Muscle of leg (tissue), 16 donors: ENCODE measurements at places on chromosomes 4 and X. TPM values are rescaled to one million over a fixed set of nuclear protein-coding genes. Genes with fewer than 3 reads are reported as not detected.

The FDCSP gene
- polyA plus RNA-seq, result not detected

The AR gene
- polyA plus RNA-seq, result 6.1 TPM

The RNF212 gene
- 4.2 TPM for polyA plus RNA-seq

The HSFX3 gene
- polyA plus RNA-seq, result 1.1 TPM

The MAML3 gene
- polyA plus RNA-seq, result 5.0 TPM

The CWH43 gene
- polyA plus RNA-seq, result not detected

The WWC2 gene
- 19.6 TPM for polyA plus RNA-seq

The P2RY4 gene
- polyA plus RNA-seq, result 0.10 TPM

The TLR3 gene
- 1.4 TPM for polyA plus RNA-seq

The GABRE gene
- polyA plus RNA-seq, result 49.2 TPM

The DGKQ gene
- polyA plus RNA-seq, result 7.8 TPM

The USP26 gene
- polyA plus RNA-seq, result not detected

The ADGRL3 gene
- polyA plus RNA-seq, result 22.7 TPM

The ATP8A1 gene
- 10.4 TPM for polyA plus RNA-seq

The PLXNB3 gene
- polyA plus RNA-seq, result 8.9 TPM
